ENCODE measurements at places on chromosomes 13 and 19.

DNA sequence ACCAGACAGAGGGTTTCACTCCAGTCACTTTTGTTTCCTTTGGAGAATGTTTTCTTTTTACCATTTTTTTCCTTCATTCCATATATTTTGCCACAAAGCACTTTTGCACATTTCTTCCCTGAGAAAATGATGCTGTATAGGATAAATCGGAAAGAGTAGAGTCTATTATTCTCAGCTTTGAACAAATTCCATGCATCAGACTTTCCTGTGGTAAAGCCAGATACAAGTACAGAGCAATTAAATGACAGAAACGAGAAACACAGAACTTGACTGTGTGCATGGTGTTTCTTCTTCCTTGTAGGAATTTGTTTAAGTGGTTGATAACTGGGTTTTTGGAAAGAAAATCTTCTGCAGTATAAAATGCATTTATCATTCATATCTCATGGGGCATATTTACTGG lies 107.4 kb upstream of the CSNK1A1L start:
- DNase-seq = no peak

DNA sequence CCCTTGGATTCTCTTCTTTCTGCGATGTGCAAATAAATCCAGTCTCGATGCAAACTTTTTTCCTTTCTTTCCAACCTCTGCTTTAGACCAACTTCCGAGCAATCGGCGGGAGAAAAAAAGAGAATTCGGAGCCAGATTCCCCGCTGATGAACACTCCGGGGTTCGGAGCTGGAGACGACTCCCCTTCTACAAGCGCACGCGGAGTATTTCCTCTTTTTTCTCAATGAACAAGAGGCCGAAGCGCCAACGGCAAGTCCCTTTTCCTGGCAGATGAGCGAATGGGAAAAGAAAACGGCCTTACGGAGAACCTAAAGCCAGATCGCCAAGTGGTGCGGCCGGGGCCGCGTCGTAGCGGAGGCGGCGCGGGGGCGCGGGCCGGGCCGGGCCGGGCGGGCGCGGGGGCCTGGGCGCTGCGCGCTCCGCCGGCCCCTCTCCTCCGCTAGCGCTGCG lies 250 bp downstream of the SPRY2 start:
- peak; percentile 48 for DNase-seq

GRCh38 chr19:44607049-44607448 lies 6.3 kb upstream of the IGSF23 start:
- DNase-seq = peak; percentile 6

DNA sequence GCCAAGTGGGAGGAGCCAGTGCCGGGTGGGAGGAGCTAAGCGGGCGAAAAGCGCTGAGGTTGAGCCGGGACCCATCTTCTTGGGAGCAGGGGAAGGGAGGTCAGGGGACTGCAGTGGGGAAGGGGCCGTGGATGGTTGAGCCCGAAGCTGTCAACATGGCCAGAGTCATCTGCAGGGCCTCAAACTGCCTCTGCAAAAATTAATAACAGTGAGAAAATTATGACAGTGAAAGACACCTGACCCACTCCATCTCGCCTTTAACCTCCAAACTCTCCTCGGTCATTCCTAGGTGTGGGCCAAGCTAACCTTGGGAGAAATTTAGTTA lies 30.1 kb downstream of the ZNF557 start:
- DNase-seq = no peak

- no peak for DNase-seq
Observed at GRCh38 chr13:71685072-71685471, 181.9 kb downstream of the DACH1 start.

GRCh38 chr19:4304538-4305256 lies at the start of gene FSD1:
TSS of gene FSD1 (plus strand) at chr19:4304598. CDS start at chr19:4304747, 149 bp downstream.
- peak; percentile 47 for DNase-seq

GRCh38 chr13:35473802-35474201 lies 2.7 kb downstream of the MAB21L1 start:
- DNase-seq = no peak

- DNase-seq = no peak
Observed at GRCh38 chr19:13022859-13023636, 27.8 kb downstream of the NFIX start.

DNA sequence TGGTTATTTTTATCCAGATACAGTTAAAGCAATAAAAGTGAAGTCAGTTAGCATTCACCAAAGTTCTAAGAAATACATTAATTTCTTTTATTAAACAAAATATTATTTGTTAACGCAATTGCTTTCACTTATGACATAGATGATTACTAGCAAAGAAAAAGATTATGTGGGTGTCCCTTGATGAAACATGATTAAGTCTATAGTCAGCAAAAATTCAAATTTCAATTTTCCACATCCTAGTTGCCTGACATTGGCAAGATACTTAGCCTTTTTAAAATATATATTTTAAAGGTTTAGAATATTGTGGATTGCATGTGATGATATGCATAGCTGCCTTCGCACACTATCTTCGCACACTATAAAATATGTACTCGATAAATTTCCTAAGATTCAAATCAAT lies 1780.5 kb upstream of the MIR17HG start:
- DNase-seq = no peak

GRCh38 chr13:97932036-97932435 lies 21.4 kb upstream of the IPO5 start:
- no peak for DNase-seq

DNA sequence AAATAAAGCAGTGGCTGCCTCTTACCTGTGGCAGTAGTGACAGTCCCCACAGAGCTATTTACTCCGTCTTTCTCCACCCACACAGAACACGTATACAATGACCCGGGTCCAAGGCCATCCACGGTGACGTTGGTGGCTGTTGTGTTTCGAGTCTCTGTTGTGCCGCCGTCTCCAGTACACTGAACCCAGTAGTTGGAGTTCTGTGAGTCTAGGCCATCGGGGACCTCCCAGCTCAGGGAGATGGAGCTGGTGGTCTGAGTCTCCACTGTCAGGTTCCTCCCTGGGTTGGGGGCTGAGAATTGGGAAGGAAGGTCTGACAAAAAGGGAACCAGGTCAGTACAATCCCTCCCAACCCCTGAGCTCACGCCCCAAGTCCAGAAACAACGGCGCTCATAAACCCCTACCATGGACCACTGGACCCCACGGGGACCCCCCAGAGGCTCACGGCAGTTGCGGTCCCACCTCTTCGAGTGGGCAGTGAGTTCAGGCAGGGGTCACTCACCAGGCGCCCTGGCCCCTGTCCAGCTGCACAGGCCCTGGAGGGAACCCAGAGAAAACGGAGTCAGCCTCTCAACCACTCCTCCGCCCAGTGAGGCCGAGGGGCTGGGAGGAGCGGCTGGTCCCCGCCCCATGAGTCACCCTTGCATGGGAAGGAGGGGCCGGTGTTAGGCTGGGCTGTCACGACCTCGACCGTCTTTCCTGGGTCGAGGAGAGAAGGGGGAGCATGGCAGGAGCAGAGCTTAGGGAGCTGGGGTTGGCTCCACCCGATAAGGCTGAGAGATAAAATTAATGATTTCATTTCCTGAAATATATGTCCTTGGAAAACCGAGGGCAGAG lies 2.4 kb downstream of the PTPRH start:
- no peak for DNase-seq

- no peak for DNase-seq
Observed at GRCh38 chr13:23852351-23852750, 36.8 kb downstream of the MIPEP start.

DNA sequence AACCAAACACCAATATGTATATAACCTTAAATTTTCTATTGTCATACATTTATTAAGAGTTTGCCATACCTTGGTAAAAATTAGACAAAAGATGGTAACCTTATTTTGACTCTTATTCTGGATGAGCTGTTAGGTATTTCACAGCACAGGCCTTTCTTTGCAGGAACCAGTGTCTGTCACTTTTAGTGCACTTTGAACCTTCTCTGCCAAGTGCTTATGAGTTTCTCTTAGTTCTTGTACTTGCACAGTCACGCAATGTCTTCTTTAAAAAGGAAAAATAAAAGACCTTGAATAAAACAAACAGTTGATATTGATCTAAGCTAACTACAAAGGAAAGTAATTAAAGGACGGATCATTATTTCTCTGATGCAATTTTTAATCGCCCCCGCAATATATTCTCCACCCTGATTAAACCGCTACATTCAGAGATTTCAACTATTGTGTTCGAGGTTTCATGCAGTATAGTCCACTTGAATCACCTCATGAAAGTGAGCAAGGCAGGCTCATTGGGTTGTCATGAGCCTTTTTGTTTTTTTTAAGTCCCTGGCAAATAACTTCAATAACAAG lies 534.5 kb downstream of the KLF5 start:
- DNase-seq = no peak

- DNase-seq = no peak
Observed at GRCh38 chr13:66926851-66927524, 303.1 kb downstream of the PCDH9 start.

DNA sequence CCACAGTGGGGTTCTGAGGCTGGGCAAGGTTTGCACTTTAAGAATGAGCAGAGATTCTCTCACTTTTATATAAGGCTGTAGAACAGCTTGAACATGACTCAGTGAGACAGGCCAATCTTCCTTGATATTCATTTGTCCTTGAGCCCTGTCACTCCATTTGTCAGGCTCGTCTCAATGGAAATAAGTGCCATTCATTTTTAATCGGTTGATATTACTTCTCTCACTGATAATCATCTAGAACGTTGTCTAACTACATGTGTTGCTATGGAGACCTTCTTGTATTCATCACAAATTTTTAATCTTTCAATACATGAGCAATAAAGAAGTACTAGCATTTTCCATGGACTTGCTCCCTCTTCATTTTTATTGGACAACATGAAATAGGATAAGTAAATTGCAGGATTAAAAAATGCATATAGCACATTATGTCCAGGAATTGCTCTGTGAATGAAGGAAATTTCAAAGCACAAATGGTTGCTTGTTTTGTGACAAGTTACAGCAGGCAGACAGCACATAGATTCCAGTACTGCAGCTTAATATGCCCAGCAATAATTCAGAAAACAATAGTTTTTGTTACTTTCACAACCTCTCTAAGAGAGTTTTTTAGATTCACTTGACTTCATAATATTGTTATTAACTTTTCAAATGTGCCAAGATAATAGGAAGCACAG lies 1178.4 kb upstream of the ATXN8OS start:
- no peak for DNase-seq

GRCh38 chr13:69970520-69970919 lies 137.1 kb upstream of the ATXN8OS start:
- no peak for DNase-seq

DNA sequence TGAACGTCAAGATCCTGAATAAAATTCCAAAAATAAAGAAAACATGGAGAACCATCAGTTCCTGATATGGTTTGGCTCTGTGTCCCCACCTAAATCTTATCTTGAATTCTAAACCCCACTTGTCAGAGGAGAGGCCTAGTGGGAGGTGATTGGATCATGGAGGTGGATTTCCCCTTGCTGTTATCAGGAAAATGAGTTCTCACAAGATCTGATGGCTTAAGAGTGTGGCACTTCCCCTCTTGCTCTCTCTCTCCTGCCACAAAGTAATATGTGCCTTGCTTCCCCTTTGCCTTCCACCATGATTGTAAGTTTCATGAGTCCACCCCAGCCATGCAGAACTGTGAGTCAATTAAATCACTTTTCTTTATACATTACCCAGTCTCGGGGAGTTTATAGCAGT lies 827.4 kb downstream of the GPC5 start:
- DNase-seq = no peak

- peak; percentile 89 for DNase-seq
Observed at GRCh38 chr19:38033658-38034491, 126.9 kb downstream of the SIPA1L3 start.

DNA sequence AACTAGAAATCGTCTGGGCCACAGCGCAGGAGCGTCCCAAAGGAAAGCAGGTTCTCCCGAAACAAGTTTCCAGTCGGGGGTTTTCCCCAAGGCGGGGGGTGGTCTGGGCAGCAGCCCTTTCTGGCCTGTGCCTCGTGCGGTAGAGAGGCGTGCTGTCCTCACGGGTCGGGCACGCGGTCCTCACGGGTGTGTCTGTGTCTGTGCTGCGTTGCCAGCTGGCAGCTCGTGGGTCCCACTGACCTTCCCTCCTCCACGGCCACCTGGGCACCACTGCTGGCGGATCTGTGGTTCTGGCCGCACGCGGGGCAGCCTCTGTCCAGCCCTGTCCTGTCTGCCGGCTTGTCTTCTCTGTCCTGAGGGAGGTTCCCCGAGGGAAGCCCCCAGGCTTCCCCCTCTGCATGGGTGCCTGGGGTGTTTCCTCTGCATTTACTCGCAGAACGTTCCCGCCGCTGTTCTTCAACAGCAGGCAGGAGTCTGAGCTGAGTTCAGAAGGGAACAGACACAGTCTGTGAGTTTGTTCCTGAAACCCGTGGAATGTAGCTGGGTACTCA lies 98.2 kb upstream of the MCF2L start:
- DNase-seq = no peak

GRCh38 chr13:67048084-67048820 lies 181.9 kb downstream of the PCDH9 start:
- DNase-seq = no peak

DNA sequence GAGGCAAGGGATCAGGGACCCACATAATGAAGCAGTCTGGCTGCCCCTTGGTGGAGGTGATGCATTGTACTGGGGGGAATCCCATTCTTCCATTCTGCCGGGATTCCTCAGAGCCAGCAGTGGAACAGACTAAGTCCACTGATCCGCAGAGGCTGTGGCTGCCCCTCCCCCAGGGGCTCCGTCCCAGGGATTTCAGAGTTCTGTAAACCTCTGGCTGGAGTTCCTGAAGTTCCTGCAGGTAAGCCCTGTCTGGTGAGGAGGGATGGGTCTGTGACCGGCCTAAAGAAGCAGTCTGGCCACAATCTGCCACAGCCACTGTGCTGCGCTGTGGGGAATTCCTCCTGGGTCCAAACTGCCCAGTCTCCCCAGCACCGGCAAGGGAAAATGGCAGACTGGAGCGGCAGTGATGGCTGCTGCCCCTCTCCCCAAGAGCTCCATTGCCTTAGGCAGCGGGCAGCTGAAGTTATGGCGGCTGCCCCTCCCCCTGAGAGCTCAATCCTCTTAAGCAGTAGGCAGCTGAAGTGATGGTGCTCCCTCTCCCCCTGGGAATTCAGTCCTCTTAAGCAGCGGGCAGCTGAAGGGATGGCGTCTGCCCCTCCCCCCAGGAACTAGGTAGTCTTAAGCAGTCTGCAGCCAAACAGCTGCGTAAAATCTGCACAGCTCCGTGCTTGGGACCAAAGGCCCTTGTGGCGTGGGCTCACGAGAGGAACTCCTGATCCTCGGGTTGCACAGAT lies 155.7 kb downstream of the PCDH17 start:
- no peak for DNase-seq

GRCh38 chr13:58467176-58467575 lies 835.6 kb downstream of the PCDH17 start:
- DNase-seq = no peak

- no peak for DNase-seq
Observed at GRCh38 chr13:32259116-32259515, 56.0 kb downstream of the ZAR1L start.

GRCh38 chr13:39373145-39373544 lies 229.8 kb downstream of the LHFPL6 start:
- DNase-seq = no peak

- no peak for DNase-seq
Observed at GRCh38 chr19:12453495-12453894, 12.7 kb upstream of the ZNF443 start.

All from naive B cell (primary cell).